Activated CD8-positive, alpha-beta memory T cell treated with anti-CD3 and anti-CD28 coated beads, Interleukin-2, amount 50 U/mL, for 48 hours (primary cell): ENCODE measurements at places on chromosomes 12 and 14.

DNA sequence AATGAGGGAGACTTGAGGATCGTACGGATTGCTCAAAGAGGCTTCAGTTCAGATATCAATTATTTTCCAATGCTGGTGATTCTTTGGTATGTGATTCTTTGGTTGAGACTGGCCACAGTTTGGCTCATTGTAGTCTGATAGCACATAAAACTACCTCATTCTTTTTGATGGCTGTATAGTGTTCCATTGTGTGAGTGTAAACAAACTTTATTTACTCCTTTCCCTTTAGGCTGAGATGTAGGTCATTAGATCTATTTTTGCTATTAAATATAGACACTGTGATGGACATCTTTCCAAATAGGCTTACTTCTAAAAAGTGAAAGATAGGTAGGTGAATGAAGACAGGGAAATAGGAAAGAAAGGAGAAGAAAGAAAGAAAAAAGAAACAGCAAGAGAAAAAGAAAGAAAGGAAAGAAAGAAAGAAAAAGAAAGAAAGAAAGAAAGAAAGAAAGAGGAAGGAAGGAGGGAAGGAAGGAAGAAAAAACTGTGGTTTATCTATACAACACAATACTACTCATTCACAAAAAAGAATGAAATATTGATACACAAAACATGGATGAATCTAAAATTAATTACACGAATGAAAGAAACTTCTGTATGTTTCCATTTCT is 19.8 kb upstream of the MED13L start:
- DNase-seq, result no peak

DNA sequence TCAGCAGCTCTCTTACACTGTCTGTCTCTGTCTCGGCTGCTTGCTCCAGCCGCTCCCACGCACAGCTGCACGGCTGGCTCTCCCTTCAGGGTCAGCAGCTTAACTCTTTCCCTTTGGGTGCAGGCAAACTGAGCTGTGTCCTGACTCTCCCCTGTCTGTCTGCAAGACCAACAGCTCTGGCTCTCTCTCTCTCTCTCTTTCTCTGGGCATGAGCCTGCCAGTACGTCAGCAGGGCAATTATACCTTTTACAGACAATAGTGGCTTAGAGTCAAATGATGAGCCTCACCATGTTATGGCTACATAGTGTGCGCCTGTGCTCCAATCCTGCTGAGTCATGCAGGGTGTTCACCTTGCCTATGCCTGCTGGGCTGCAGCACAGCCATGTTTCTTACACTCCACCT is 120.5 kb upstream of the DDHD1 start:
- no peak for DNase-seq

GRCh38 chr14:71228711-71229110 is 321.5 kb downstream of the PCNX1 start:
- DNase-seq, result no peak

- peak; percentile 6 for DNase-seq
These were observed 14.4 kb upstream of the ATF1 start for GRCh38 chr12:50749459-50749882.

- peak; percentile 87 for DNase-seq
These were observed 15.9 kb upstream of the HHIPL1 start for GRCh38 chr14:99628887-99629618.

DNA sequence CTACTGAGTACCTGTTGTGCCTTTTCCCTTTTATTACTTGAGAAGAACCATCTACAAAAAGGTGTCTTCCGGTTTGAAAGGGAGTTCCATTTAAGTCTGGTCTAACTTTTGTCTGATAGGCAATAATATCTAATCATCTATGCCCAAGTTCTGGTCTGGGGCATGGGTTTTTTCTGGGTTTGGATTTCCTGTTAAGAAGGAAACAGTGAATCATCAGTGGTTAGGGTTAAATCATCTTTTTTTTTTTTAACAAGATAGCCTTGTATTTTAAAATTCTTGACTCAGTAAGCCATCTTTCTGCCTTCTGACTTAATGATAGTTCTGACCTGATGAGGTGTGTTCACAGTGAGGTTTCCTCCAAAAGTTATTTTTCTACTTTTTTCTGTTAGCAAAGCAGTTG is 29.3 kb upstream of the CPNE8 start:
- no peak for DNase-seq

DNA sequence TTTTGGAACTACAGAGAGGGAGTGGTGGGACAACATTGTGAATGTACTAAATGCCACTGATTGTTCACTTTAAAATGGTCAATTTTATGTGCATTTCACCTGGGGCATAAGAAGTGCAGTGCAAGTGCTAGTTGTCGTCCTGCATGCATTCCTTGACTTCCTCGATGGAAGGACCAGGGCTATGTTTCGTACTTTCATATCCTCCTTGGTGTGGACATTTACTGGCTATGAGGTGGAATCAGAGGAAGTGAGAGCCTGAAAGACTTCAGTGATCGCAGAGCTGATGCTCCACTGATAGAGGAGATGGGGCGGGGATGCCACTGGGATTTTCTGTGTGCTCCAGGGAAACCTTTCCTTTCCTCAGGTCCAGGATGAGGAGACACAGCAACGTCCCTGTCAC is 54.1 kb upstream of the DDX11 start:
- DNase-seq, result no peak

DNA sequence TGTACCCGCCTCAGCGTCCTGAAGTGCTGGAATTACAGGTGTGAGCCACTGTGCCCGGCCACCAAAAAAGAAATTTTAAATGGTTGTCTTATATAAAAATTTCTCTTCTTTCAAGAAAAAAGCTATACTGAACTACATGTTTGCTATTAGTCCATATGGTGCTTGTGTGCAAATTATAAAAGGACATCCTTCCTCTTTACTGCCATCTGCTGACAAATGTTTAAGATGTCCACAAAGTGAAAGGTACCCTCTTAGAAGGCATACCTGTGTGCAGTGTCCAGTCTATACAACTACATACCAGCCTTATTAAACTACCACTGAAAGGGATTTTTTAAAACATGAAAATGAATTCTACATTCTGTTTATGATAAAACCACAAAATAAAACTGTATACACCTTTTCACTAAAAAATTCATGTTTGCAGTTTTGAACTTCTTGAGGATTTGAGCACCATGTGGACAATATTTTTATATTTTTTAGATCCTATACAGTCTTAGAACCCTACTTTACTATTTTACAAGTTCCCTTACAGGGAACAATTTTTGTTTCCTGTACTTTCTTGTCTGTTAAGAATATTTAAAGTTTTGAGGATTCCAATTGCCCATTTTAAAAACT is 32.8 kb upstream of the TOMM20L start:
- DNase-seq, result no peak

DNA sequence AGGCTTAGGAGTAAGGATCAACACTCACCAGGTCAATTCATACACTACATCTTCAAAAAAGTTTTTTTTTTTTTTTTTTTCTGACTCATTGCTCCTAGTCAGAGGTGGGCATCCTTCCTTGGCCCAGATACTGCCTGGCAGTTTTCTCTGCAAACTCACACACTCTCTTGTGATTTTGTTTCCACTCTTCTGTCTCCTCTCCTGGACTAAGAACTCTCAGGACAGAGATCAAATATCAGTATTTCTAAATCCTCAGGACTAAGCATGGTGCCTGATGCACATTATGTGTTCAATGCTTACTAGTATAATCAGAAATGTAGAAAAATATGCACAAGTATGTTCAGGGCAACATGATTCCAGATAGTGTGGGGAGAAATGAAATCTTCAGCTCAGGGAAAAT is 10.2 kb upstream of the PAH start:
- DNase-seq, result no peak

- no peak for DNase-seq
These were observed 27.9 kb downstream of the DYRK4 start for GRCh38 chr12:4589941-4590340.

GRCh38 chr12:82870771-82871377 is 184.2 kb downstream of the TMTC2 start:
- no peak for DNase-seq

DNA sequence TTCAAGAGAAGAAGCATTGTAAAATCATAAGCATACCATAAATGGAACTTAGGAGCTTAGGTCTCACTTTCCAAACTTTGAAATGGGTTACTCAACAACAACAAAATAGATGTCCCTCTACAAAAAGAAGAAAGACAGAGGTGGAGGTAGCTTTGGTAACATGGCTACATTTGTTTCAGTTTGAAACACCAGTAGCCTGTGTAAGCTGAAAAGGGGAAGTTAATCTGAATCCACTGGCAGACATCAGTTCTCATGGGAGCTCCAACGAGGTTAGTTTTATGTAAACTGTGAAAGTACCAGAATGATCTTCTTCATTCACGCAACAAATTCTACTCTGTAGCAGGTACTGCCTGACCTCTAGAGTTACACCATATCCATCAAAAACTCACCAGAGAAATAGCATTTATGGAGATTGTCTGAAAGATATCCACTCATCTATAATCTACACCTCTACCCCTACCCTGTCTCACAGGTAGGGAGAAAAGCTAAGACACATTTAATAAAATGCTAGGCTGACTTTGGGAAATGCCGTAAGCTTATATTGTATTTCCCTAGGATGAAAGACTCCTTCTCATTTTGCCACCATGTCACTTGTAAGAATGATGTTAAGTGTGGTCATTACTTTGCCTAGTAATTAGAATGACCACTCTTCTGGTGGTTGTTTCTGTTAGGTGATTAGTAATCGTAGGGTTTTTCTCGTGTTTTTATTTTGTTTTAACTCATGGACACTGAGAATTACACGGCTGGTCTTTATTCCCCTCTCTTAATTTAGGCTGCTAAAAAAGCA is 224.1 kb downstream of the ASCL1 start:
- DNase-seq, result no peak

DNA sequence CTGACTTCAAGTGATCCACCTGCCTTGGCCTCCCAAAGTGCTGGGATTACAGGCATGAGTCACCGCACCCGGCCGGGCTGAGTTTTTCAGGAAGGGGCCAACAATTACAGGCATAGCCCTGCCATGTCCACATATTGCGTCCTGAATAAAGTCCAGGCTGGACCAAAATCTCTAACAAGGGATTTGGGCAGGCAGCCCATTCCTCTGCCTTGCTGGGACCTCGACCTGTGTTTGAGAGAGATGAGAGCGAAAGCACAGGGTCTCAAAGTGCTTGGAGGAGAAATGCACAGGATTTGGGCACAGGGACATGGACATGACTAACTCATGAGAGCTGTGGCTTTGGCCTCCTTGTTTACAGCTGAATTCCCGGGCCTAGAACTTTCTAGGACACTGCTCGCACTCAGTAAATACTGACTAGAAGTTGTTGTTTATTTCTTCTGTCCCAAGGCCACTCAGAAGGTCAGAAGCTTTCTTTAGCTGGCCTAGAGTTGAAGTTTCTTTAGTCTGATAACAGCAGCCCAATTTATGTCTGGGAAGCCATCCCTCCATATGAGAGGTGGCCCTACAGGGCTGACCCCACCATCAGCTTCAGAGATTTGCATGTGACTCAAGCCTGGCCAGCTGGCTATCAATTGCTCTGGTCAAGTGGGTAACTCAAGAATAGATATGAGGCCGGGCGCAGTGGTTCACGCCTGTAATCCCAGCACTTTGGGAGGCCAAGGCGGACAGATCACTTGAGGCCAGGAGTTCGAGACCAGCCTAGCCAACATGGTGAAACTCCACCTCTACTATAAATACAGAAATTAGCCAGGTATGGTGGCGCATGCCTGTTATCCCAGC is 11.7 kb downstream of the CAMKK2 start:
- DNase-seq, result no peak

DNA sequence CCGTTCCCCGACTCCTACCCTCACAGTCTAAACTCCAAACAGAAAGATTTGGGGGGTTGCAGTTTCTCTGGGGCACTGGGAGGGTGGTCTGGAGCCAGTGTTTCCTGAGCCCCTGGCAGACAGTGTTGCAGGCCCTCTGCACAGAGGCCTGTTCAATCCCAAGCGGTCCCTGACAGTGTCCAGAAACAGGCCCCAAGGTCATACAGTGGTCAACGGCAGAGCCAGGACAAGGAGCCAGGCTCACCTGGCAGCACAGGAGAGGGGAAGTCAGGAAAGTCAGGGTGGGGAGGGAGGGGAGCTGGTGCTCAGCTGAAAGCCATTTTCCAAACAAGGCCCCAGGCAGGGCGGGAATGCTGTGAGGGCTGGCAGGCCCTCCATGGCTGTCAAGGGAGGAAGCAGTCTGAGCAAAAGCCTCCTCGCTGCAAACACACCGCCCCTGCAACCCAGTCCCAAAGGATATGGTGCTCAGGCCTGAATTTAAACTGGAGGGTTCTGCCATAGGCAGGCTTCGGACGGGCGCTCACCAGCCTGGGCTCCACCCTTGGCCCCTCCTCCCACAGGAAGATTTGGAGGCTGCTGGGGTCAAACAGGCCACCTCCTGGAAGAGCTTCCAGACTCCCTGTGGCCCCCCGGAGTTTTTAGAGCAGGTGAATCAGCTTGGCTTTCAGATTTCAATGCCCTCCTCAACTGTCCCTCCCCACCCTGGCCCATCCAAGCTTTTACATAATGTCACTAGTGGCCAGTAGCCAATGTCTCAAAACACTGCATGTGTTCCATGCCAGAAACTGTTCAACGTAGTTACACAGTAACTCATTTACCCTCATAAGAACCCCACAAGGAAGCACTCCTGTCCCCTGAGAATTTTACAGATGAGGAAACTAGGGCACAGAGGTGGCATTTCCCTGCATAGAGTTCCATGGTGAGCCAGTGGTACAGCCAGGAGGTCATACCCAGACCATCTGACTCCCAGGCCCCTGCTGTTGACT is 41.5 kb downstream of the CHGA start:
- DNase-seq, result no peak

DNA sequence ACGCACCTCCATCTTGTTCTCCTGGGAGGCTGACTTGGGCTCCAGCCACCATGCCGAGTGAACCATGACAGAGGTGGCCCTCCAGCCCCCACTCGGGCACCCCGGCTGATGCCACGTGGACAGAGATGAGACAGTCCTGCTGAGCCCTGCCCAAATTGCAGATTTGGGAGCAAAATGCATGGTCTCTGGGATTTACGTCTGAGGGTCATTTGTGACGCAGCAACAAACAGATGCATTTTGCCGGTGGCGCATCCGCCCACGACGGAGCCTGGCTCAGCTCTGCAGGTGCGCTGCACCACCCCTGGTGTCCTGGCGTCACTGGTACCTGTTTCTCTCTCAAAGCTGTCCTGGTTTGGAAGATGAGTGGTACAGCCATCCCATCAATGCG is 31.1 kb upstream of the INF2 start:
- no peak for DNase-seq

DNA sequence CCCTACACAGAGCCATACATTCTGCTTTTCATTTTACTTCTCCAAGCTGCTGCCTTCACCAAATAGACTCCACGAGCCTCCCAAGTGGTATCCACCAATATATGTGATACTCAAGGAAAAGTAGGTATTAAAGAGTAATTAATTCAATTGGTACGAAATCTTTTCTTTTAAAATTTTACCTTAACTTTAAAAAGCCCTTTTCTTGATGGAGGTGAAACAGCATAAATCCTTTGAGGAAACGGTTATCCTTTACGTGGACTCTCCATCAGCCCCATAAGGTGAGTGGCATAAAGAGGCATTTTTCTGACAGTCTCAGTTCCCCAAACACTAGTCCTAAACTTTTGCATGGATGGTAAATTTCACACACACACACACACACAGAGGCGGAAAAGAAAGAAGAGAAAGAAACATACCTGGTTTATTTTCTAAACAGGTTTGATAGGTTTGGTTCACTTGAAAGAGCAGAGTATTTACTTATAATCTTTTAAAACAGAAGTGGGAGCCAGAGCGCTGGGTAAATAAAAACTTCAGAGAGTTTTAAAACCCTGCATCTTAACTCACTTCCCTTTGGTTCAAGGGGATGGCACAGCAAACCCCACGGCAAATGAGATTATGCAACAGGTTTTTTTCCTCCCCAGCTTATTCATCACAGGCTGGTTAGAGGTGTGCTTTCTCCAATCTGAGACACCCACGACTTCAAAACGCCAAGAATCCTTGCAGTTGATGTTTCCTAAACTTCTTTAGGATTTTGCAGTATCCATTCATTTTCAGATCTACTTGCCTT is 1.9 kb downstream of the DUSP16 start:
- DNase-seq, result no peak
